Cardiac muscle cell (in vitro differentiated cells and primary cell): ENCODE measurements at places on chromosomes 5 and 9.

DNA sequence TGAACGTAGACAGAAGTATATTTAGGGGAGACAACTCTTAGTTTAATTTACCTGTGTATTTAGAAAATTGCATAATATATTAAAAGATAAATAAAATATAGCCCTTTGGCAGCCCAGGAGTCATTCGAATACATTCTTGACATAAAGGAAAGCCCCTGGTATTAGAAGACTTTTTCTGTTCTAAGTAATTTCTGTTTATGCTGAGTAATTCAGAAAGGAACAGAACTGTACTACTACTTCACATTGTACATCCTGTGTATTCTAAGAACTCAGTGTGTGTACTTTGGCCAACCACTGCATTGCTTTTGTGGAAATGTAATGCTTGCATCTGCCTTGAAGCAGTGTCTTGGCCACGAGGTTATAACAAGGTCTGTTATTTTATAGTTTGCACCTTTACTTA is 136.4 kb downstream of the KDM4C start:
- DNase-seq, result no peak

GRCh38 chr5:40374853-40375252 is 304.9 kb upstream of the PTGER4 start:
- no peak for DNase-seq

GRCh38 chr5:68141494-68141893 is 74.1 kb upstream of the PIK3R1 start:
- DNase-seq, result no peak

GRCh38 chr9:22097707-22098106 is 88.6 kb upstream of the CDKN2B start:
- peak; percentile 84 for DNase-seq

DNA sequence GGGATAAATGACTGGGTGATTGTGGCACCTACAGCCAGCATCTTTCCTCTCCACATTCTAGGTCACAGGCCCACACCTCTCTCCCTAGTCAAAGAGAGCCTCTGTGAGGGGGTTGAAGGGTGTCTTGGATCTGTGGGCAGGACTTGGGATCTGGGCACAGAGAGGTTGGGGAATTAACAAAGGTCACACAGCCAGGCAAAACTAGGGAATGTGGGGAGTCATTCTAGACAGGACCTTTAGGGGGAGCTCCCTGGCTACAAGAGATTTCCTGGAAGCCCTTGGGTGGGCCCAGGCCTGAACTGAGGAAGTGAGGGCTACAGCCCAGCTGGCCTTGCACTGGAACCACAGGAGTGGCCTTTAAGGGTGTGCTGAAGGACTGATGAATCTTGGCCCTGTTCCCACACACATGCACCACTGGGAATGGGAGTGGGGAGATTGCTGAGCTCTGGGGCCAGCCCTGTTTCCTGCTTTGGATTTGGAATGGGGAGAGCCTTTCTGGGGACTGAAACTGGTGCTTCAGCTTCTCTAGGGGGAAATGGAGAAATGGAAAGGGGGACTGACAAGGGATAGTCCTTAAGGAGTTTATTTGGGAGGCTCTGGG is 12.4 kb upstream of the CXXC5 start:
- peak; percentile 87 for DNase-seq

DNA sequence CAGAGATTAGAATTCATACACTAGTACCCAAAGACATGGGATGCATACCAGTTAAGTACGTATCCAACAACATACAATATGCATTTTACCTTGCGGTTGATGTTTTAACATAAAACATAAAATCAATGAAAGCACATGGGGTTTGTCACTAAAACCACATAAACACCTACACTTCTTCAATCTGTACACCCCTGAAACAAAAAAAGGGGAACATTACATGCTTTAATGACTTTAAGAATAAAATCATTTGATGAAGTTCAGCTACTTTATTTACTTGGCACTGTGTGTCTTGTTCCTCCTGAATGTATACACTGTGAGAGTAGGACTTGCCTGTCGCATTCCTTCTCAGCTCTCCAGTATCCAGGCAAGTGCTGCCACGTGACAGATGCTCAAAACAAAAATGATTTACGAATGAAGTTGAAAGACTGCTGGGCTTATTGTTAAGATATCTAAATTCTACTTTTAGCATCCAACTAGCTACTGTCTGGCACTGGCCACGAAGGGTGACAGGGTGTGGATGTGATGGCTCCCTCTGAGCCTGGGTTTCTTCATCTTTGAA is 21.0 kb downstream of the TNFSF15 start:
- no peak for DNase-seq

- no peak for DNase-seq
Measured at GRCh38 chr5:36666274-36666673, 59.9 kb downstream of the SLC1A3 start.

DNA sequence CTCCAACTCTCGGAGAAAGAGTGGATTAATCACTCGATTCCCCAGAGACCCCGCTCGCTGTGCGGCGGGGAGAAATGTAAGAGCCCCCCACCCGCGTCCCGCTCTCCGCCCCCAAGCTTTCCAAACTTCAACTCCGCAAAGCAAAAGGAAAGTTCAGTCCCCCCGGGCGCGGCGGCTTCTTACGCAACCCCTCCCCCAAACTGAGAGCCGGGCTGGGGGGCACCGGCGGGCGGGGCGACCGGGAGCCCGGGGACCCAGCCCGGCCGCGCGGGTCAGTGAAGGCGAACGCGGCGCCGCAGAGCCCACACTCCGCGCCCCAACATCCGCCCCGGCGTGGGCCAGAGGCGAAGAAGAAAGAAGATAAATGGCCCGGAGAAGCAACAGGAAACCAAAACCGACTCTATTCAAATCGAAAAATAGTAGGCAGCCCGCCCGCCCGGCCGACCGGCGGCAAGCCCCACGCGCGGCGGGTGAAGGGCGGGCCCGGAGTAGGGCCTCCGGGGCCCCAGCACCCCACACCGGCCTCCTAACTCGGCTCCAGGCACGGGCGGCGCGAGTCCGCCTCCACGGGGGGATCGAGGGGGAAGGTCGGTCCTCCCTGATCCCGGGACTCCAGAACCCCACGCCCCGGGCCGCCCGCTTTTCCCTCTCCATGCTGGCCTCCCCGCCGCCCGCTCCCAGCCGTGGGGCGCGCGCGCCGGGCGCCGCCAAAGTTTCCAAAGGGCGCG is 720 bp downstream of the NOTCH1 start:
- DNase-seq, result no peak
